ENCODE measurements at places on chromosomes 2 and 18.

DNA sequence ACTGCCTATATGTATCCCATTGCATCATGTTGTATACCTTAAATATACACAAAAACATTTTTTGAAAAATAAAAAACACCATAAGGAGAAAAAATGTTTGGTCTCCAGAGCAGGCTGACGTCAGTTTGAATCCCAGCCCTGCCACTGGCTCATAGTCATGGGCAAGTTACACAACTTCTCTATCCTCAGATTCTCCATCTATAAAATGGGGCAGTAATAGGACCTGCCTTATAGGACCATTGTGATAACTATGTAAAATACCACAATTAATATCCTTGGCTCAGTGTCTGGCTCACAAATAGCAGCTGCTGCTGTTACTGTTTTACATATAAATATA is 135.6 kb downstream of the SMAD7 start:
- no peak for DNase-seq

- DNase-seq: no peak
Measured at GRCh38 chr2:70890469-70891065, 45.1 kb upstream of the ATP6V1B1 start.

DNA sequence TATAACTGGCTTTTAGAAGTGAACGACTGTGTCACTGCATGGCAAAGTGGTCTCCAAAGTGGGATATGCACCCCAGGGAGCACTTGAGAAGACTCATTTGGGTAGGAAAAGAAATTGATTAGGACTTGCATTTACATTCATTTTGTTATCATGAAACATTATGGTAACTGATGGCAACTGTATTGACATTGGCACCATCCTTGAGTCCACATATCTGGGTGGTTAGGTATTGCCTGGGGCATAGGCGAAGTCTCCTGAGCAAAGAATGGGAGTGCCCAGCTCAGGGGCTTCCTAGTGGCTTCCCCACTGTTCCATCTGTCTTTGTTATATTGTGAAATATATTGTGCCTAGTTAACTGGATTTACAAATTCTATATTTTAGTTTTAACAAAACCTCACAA is 29.2 kb downstream of the SPATS2L start:
- DNase-seq: no peak

DNA sequence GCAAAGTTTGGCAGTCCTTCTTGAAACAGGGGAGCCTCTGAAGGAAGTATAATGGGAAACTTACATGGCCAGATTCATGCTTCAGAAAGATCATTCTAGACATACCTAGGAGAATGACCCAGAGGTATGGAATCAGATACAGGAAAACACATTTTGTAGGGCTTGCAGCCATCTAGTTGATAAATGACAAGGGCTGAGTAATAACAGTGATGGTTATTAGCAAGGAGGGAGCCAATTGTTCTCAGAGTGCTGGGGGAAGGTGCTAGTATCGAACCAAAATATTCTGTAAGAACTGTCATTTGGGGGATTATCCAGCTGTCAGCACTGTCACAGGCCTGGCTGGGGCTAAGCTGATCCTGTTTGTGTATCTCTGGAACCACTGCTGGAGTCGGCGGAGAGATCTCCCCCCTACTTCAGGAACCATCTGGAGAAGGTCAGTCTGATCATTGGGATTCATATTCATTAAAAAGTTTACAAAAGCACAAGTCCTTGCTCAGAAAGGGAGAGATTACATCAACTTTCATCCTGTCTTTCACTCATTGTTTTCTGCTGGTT is 113.8 kb upstream of the THSD7B start:
- no peak for DNase-seq

DNA sequence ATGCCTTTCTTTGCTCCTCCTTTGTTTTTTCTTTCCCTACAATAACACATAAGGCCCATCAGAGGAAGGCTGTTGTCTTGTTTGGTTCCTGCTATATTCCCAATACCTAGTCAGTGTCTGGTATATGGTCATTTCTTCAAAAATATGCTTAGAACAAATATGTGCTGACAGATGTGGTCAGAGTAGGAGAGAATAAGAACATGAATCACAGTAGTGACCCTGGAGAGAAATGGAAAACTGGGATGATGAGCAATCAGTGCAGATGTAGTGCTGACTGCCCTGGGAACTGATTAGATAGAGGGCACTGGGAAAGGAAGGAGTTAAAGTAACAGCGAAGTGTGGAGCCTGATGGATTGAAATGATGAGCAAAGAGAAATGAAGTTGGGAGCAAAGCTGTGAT is 189.4 kb upstream of the LHCGR start:
- DNase-seq: no peak

DNA sequence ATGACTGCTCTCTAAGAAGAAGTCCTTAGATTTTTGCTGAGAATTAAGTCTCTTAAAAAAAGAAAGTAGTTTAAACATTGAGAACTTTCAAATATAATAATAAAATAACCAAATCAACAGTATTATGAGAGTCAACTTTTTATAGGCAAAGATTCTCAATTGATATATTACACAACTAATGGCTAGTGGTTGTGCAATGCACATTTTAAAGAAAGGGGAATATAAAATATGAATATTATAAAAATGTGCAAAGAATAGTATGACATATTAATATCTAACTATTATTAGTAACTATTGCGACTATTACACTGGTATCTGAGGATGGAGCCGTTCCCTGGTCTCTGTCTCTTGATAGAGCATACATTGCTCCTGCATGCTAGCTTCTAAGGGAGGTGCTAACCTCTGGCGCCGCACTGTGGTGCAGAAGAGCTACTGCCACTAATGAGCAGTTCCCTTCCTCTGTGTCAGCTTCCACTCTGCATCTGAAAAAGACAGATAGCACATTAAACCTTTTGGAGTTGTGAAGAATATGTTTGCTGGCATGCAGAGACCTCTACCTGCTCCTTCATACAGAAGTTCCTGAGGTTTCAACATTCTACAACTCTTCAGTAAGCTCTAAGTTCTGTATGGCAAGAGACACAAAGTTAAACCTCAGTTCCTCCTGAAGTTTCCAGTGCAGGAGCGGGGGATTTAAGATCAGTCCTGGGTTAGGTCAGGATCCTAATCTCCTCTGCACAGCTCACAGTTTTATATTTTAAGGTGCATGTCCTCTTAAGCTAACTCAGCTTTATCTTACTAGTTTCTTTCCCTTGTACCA is 3.5 kb upstream of the SLC9A2 start:
- no peak for DNase-seq

DNA sequence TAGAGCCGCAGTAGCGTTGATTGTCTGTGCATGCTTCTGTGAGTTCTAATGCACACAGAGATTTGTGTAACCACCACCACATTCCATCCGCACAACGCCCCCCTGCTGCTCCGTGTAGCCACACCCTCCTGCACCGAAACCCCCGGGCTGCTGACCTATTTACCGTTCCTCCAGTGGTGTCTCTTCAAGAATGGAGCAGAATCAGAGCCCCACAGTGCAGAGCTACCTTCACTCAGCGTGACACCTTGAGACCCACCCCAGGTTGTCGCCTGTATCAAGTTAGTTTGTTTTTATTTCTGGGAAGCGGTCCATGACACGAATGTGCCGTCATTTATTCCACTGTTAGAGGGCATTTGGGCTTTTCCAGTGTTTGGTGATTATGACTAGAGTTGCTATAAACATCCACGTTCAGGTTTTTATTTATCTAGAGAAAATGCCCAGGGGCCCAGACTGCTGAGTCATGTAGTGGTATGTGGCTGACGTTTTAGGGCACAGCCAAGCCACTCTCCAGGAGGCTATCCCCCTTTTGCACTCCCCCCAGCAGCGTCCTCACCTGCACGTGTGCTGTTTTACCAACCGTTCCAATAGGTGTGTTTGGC is 266.8 kb downstream of the NDUFA10 start:
- no peak for DNase-seq

GRCh38 chr2:88329815-88330603 is 122.5 kb downstream of the FOXI3 start:
- no peak for DNase-seq

GRCh38 chr2:129253461-129253812 is 726.0 kb upstream of the RAB6C start:
- DNase-seq: no peak

- no peak for DNase-seq
Measured at GRCh38 chr18:74500372-74500771, 4.2 kb downstream of the CNDP2 start.

Measured in nucleus accumbens (tissue), 56 donors.